Fibroblast of lung (primary cell): ENCODE measurements at places on chromosomes 6 and 20. TPM values are rescaled to one million over a fixed set of nuclear protein-coding genes. Genes with fewer than 3 reads are reported as not detected.

Gene DLL1
- total RNA-seq, result 5.6 and 12.4 TPM in 2 replicates

Gene GJE1
- not detected in 2 replicates for total RNA-seq

Gene PNPLA1
- total RNA-seq, result not detected in 2 replicates

Gene RAB5IF
- 58.0 and 61.9 TPM in 2 replicates for total RNA-seq

Gene KHDRBS2
- not detected in 2 replicates for total RNA-seq

Gene WFDC10B
- not detected in 2 replicates for total RNA-seq

Gene SYCP2
- 0.51 and 1.2 TPM in 2 replicates for total RNA-seq

Gene TRAPPC3L
- under 0.01 TPM in 2 replicates for total RNA-seq

Gene PHACTR1
- 0.26 and 1.2 TPM in 2 replicates for total RNA-seq

Gene POU5F1
- total RNA-seq, result under 0.01 TPM in 2 replicates

Gene TINAG
- total RNA-seq, result not detected in 2 replicates

Gene LGSN
- under 0.01 TPM in 1 of 2 replicates, not detected in the other for total RNA-seq

Gene LY6G6D
- total RNA-seq, result not detected in 2 replicates

Gene SLC17A2
- under 0.01 TPM in 1 of 2 replicates, not detected in the other for total RNA-seq

Gene SLC13A3
- 4.1 and 5.6 TPM in 2 replicates for total RNA-seq

Gene KCNB1
- total RNA-seq, result under 0.01 TPM in 2 replicates

Gene KIF6
- 0.77 and 0.83 TPM in 2 replicates for total RNA-seq
